ENCODE measurements at places on chromosomes 13 and 19.

DNA sequence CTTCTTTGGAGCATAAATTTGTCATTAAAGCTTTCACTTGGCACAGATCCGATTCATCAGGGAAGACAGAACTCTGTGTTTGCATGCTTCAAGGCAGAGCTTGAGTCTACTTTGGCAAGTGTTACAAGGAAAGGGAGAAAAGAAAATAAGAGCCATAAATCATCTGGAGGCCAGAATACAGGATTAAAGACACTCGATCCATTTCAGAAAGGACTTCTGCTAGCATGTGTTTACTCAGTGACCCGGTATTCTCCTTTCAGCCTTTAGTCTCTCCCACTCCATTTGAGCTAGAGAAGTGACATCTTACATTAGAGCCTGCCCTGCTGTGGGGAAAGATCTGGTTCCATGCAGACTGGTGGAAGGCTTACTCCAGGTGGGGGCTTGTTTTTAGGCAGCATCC, 306.4 kb downstream of the KLF5 start:
- DNase-seq, result no peak

- DNase-seq, result no peak
Observed at GRCh38 chr13:43991773-43992201, 112.1 kb downstream of the LACC1 start.

GRCh38 chr13:66113882-66114526, 1116.1 kb downstream of the PCDH9 start:
- DNase-seq, result no peak

GRCh38 chr13:67481445-67481844, 251.3 kb upstream of the PCDH9 start:
- no peak for DNase-seq

DNA sequence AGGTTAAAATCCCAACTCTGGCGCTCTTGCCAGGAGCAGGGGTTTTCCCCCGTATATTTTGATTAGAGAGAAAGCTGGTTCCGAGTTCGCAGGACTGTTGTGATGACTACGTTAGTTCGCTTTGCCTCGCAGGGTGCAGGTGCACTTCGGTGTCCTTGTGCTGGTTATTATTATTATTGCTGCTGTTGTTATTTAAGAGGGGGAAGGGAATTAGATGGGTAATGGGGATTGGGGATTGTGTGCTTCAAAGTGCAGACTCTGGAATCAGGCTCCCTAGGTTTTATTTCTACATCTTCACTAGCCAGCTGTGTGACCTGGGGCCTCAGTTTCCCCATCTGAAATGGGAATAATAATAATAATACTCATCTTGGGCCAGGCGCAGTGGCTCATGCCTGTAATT, 15.2 kb downstream of the ACP7 start:
- no peak for DNase-seq

- no peak for DNase-seq
Observed at GRCh38 chr13:95492044-95492801, 60.3 kb upstream of the CLDN10 start.

GRCh38 chr19:734716-735115, 16.2 kb upstream of the MISP start:
- DNase-seq, result no peak

GRCh38 chr19:41095703-41096102, 7.5 kb downstream of the CYP2A13 start:
- DNase-seq, result no peak

- no peak for DNase-seq
Observed at GRCh38 chr19:33921165-33921564, 124.5 kb downstream of the KCTD15 start.

GRCh38 chr13:111947026-111947810, 119.7 kb upstream of the SOX1 start:
- no peak for DNase-seq

- DNase-seq, result no peak
Observed at GRCh38 chr13:109803825-109804224, 17.4 kb upstream of the IRS2 start.

- DNase-seq, result no peak
Observed at GRCh38 chr13:51001335-51001734, 91.7 kb downstream of the RNASEH2B start.

DNA sequence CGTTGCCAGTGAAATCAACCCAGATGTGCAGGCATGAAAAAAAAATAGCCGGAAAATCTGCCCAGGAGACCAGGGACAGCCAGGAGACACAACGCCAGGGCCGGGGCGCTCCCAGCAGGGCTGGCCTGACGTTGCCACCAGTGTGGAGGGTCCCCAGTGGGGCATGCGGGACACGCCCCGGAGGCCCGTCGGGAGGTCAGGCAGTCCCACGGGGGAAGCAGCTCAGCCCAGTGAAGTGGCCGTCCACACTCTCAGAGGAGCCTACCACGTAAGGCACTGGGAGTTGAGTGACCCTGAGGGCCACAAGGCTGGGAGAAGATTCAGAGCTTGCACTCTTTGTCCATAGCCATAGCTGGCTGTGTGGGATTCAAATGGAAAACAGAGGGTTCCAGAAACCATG, 53.2 kb upstream of the GAS6 start:
- DNase-seq, result no peak

- no peak for DNase-seq
Observed at GRCh38 chr13:110400786-110401533, 93.9 kb downstream of the COL4A2 start.

- no peak for DNase-seq
Observed at GRCh38 chr13:40536443-40537113, 129.9 kb downstream of the FOXO1 start.

GRCh38 chr13:80462037-80462436, 121.1 kb upstream of the SPRY2 start:
- no peak for DNase-seq

GRCh38 chr19:14363183-14364097, 17.8 kb upstream of the ADGRE5 start:
- DNase-seq, result no peak

DNA sequence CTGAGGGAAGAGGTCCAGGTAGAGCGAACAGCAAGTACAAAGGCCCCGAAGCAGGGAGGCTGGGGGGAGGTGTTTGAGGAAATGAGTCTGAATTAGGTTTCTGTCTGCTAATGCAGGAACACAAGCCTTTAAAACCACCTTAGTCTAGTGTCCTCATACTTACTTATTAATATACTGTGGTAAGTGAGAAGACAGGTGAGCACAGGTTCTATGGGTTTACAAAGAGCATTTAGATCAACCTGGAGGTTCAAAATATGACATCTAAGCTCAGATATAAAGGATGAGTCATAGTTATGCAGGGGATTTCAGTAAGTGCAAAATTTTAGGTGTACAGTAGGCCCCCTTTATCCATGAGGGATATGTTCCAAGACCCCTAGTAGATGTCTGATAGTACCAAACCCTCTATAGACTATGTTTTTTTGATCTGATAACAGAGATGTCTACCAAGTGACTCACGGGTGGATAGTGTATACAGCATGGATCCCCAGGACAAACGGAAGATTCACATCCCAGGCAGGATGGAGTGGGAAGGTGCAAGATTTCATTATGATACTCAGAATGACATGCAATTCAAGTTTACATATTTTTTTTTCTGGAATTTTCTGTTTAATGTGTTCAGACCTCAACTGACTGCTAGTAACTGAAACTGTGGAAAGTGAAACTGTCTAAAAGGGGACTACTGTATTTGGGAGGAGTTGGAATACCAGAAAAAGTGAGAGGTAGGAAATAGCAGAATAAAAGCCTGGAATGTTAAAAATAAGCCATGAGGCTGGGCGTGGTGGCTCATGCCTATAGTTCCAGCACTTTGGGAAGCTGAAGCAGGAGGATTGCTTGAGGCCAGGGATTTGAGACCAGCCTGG, 18.2 kb upstream of the MED4 start:
- DNase-seq, result no peak

DNA sequence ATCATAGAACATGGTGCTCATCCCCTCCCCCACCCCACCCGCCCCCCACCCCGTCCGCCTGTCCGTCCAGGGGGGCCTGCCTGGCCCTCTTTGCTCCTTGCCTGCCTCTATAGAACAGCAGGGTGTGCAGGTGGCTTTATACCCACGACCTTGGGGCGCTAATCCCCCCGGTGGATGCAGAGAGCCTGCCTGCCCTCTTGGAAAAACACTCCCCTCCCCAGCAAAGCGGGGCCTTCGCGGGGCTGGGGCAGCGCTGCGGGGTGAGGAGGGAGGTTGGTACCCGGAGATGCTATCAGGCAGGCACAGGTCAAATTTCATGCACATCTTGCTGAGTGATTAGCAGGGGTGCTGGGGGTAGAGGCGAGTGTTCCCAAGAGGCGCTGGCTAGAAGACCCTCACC, 21.9 kb downstream of the RFX1 start:
- no peak for DNase-seq

DNA sequence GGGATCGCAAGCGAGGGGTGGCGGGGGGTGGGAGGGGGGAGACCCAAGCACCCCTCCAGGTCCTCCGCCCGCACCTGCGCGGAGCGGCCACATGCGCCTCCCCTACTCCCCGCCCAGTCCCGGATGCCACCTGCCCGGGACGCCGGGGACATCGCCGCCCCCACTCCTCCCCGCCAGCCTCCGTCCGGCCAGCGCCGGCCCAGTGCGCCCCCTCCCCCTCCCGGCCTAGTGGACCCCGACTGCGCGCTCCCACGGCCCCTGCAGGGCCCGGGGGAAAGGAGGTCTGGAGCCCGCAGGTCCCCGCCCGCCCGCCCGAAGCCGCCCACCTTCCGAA, 263 bp downstream of the RHPN2 start:
- no peak for DNase-seq

DNA sequence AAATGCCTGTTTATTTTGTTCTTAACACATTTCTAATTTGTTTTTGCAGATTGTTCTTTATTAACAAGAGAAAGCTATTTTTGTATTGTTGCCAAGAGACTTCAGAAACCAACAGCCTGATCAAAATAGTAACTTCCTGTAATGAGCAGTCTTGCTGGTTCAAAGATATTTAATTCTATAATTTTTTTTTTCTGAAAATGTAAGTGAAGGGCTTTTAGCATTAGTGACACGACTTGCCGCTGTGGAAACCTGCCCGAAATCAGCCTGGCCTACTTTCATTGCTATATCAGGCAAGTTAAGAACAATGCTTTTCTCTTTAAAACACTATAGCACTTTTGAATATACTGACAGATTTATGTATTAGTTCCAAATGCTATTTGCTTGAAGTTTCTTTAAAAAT, 374.3 kb downstream of the EFNB2 start:
- no peak for DNase-seq

GRCh38 chr19:41871573-41872383, 5.3 kb upstream of the CD79A start:
- DNase-seq, result no peak

DNA sequence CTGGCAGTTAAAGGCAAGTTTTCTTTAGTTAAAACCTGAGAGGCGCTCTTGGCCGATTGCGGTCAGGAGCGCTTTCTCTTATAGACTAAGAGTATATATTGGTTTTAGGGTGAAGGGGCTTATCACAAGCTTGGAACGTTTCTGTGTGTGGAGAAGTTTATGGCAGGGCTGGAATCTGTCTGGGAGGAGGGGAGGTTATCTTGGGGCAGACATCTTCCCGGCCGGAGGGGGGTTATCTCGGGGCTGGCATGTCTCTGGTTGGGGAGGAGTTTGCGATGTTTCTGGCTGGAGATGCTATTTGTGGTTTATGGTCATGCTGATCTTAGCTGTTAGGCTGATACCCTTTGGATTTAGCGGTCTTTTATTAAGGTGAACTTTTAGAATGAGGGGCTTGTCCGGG, 18.3 kb downstream of the KDM4B start:
- DNase-seq, result no peak

DNA sequence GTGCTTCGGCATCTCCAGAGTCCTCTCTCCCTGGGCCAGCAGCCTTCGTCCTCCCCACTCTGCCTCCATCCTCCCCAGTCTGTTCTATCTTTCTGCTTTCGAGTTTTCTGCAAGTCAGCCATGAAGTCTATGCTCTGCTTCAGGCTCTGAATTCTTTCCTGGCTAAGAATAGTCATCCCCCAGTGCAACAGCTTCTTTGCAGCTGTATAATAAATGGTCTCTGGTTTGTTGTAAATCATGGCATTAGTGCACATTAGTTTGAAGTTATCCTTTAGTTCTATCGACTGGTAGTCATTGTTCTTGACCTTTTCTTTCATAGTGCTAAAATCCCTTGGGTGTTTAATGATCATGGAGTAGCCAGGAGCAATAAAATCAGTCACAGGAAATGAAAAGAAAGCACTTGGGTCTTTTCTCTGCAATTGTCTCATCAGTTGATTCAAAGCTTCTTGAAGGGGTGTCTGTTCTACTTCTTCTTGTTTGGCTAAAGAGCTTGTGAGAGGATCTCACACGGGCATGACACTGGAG, 46.2 kb upstream of the SOX21 start:
- no peak for DNase-seq

- DNase-seq, result no peak
Observed at GRCh38 chr19:49326165-49326704, 1.2 kb upstream of the SLC6A16 start.

GRCh38 chr13:85009447-85009846, 789.8 kb downstream of the SLITRK6 start:
- no peak for DNase-seq

DNA sequence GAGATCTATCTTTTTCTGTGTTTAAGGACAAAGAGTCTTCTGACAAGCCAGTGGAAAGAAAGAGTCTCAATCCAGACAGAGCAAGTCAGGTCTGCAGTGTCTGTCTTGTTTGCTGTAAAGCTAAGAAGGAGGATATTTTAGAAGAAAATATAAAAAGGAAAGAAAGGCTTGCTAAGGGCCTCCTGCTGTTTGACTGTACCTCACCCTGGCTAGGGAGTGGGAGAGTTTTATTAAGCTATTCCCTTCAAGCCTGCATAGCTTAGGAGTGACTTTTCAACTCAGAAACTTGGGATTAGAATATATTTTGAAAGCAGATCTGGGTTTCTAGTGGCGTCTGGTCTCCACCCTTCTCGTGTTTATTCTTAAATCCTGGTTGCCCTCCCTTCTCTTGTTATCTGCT, 460.0 kb downstream of the COG6 start:
- DNase-seq, result no peak

DNA sequence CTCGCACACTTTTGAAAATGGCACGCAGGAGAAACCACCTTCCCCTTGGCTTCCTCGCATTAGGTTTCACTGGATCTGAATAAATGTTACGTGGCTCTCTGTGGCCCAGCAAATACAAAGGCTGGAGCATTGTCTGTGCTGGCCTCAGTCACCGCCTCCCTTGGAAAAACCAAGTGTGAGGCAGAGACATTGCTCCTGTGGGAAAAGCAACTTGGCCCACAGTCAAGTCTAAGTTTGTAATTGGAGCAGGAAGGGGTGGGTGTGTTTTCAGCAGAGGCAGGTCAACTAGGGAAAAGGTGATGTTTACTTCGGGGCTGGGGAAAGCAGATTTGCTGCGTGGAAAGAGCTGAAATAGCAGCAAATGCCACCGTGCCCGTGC, 101.6 kb downstream of the IRS2 start:
- no peak for DNase-seq

DNA sequence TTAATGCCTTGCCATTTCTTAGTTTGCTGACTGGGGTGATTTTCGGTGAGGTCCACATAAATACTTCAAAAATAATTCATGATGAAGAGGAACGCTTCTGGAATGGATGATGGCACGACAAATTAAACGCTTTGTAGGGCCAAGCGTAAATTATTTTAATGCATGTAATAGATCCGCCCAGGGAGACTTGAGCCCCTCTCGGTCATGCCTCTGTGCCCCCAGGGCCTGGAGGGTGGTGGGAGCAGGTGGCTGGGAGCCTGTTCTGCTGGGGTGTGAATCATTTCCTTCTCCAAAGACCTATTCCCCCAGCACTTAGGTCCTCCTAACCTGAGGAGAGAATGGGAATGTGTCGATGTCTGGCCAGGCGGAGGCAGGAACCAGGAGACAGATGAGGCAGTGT, 350.6 kb downstream of the ZNF536 start:
- DNase-seq, result no peak
